ENCODE measurements at places on chromosomes 6 and 20.
A peak's percentile ranks its signal among the peaks of the same experiment; 100 is the strongest.

GRCh38 chr6:168265827-168266815 lies 53.5 kb downstream of the DACT2 start:
- DNase-seq = no peak

DNA sequence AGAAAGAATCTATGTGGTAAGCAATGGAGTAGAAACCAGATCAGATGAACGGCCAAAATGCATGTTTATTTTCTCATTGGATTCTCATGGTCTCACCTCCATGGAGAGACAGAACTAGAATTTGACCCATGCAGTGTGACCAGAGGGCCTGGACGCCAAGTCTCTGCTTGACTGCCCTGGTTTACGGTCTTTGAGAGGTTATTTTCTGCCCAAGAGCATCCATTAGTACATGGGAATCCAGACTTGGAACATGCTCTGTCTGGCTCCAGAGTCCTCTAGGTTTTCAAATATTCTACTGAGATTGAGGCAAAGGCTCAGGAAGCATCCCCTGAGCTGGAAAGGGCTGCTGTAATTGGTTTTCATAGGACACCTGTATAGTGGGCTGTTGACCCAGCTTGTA lies 45.5 kb upstream of the UST start:
- no peak for DNase-seq

DNA sequence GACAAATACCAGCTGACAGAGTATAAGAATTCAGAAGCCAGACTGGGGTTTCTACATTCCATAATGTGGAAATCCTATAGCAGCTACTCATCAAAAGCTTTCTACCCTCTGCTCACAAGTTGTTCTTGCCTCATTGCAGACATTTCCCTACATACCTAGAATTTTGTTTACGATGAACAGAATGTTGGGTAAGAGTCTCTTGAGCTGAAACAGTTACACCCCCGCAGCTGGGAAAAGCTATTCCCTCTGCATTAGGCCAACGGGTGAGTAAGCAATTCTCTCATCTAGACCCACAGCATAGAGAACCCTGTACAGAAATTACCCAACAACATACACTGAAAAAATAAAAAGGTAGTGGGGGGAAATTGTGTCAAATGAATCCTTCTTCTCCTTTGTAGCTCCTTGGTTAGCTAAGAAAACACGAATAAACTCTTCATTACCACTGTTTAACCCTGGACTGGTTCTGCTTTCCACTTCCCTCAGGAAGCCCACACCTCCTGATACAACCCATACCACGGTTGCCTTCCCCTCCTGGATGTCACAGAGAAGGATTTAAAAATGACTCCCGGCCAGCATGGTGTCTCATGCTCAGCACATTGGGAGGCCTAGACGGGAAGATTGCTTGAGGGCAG lies 215.0 kb upstream of the SHLD1 start:
- DNase-seq = no peak

DNA sequence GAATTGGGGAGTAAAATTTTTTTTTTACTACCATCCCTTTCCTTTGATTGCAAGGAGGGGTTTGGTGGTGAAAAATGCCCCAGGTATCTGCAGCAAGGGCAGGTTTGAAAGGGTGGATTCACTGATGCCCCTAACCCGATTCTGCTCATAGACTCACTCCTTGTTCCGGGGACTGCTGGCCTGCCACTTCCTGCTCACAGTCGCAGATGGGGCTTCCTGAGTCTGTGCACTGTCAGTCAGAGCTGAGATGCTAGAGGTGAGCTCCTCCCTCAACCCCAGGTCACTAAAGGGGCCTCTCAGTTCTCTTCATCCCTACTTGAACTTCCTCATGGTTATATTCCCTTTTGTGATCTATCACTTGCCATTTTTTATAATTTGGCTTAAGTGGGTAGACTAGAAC lies 357.9 kb downstream of the FARS2 start:
- no peak for DNase-seq

DNA sequence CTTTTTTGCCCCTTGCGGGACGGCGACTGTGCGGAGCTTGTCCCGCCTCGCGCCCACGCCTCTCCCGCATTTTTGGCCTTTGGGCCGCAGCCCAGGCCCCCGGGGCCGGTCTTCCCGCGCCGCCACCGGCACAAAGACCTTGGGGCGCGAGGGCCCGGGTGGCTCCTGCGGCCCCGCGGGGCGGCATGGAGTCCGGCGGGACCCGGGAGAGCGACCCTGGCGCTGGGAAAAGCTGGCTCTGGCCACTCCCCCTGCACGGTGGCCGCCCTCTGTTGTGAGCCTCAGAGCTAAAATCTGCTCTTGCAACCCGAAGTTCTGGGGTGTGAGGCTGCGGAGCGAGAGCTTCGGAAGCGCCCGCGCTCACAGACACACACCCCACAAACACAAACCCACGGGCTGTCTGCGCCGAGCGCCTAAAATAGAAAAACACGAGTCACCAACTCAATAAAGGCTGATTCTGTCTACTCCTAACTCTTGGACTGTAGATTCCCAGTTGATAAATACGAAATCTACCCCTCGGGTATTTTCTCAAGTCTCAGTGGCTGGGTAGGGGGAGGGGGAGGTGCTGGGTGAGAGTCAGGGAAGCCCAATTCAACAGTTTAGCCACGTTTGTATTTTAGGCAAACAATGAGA lies 496 bp upstream of the BEND3 start:
- peak; percentile 56 for DNase-seq

- DNase-seq = no peak
Measured at GRCh38 chr6:7922596-7922995, 12.0 kb upstream of the TXNDC5 start.

DNA sequence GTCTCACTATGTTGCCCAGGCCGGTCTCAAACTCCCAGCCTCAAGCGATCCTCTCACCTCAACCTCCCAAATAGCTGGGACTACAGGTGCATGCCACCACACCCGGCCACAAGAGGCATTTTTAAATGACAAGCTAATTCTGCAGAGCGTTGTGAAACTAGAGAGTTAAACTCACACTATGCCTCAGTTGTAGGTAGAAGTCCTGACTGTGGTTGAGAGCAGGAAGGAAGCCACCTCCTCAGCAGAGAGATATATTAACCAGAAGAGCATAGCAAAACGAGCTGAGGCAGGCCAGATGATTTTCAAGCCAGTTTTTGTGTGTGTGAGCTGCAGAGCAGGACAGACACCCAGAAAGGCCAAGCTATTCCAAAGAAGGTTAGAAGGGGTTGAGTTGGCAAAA lies 150.3 kb downstream of the MBOAT1 start:
- DNase-seq = no peak
